ENCODE measurements at places on chromosomes 13 and 19. TPM values are rescaled to one million over a fixed set of nuclear protein-coding genes. Genes with fewer than 3 reads are reported as not detected.

Gene GPR12
- total RNA-seq = not detected

Gene SMARCA4
- total RNA-seq = 77.0 TPM

Gene ABHD17A
- 93.4 TPM for total RNA-seq

Gene DBP
- 1.4 TPM for total RNA-seq

Gene ZGLP1
- total RNA-seq = 0.13 TPM

Gene URAD
- total RNA-seq = not detected

Gene RFC3
- total RNA-seq = 8.5 TPM

Gene COL4A2
- total RNA-seq = 1,224 TPM

Gene F10
- not detected for total RNA-seq

Gene ONECUT3
- total RNA-seq = not detected

Gene ZNF284
- 2.4 TPM for total RNA-seq

Gene RYR1
- total RNA-seq = not detected

Gene TNFSF13B
- 1.0 TPM for total RNA-seq

Gene TEX29
- total RNA-seq = 0.13 TPM

GRCh38 chr19:11421371-11422098 is 2.4 kb upstream of the RGL3 start:
- DNase-seq = no peak

GRCh38 chr19:18419195-18419698 is at the start of gene SSBP4:
SSBP4 (plus strand) TSS chr19:18419398; CDS start chr19:18419649, 251 bp downstream.
- no peak for DNase-seq

- no peak for DNase-seq
These were observed 1030.4 kb downstream of the SLITRK5 start for GRCh38 chr13:88701551-88701950.

- DNase-seq = peak; percentile 66
These were observed 515.0 kb downstream of the TBC1D4 start for GRCh38 chr13:74966814-74967424.

GRCh38 chr13:40981949-40982348 is 37.2 kb downstream of the ELF1 start:
- DNase-seq = peak; percentile 35

DNA sequence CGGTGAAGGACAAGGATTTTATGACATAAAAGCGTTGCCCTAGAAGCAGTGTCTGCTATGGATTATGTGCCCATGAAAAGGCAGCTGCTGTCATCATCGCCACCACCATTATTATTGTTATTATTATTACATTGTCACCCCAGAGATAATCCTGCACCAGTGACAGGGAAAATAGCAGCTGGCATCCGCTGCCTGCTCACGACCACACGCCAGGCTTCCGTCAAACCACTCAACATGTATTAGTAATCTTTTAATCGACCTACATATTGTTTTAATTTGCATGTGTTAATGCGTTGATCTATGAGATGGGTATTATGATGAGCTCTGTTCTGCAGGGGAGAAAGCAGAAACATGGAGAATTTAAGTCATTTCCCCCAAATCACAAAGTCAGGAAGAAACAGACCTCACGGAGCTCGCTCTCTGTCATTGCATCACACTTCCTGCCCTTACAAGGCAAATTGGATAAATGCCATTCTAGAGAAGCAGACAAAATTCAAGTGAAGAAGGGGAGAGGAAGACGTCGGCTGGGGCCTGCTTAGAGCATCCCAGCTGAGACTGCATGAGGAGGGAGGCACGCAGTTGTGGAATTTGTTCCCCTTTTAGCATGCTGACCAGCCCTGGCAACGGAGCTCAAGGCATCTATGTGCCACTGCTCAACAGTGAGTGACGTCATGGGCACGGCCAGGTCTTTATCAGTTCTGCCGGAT is at the start of gene FFAR3:
Gene FFAR3 (plus strand): TSS at position 594 of the 707 bp plus-strand sequence. CDS start 431 bp downstream, outside the sequence.
- peak; percentile 33 for DNase-seq

GRCh38 chr19:6800991-6801484 is 28.5 kb downstream of the VAV1 start:
- peak; percentile 53 for DNase-seq

GRCh38 chr19:36687214-36688056 is at the start of gene ZNF567:
ZNF567 (plus strand) TSS chr19:36687612; CDS start chr19:36694868, 7,256 bp downstream.
- peak; percentile 91 for DNase-seq

GRCh38 chr13:112877539-112877938 is 91.5 kb upstream of the MCF2L start:
- no peak for DNase-seq

DNA sequence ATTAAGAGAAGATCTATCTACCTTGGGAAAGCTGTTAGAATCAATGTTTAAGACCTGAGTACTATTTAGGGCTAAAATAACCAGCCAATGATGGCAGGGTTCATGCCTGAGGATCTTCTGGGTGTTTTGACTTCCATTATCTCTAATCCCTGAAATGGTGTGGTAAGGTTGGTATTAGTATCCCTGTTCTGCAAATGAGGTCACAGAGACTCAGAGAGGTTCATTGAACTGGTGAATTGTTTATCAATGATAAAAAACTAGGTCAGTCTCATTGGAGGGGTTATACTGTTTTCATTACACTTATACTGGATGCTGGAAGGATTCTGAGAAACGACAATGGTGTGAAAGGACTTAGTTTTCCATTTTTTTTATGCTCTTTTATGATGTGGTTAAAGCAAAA is 264.8 kb downstream of the KLF5 start:
- DNase-seq = no peak

DNA sequence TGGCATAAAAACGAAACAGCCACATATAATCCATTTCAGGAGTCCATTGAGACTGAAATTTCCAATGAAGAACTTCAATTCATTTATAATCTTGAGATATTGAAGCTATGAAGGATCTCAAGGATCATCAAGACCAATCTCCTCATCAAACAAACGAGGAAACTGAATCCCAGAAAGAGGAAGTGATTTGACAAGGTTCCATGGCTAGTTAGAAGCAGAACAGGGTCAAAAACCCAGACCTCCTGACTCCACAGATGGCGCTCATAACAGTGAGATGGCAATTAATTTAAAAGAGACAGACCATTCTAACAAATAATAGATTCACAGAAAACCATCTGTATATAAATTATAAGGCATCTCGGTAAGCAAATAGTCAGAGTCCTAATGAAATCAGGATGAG is 229.7 kb downstream of the KCTD12 start:
- DNase-seq = no peak

DNA sequence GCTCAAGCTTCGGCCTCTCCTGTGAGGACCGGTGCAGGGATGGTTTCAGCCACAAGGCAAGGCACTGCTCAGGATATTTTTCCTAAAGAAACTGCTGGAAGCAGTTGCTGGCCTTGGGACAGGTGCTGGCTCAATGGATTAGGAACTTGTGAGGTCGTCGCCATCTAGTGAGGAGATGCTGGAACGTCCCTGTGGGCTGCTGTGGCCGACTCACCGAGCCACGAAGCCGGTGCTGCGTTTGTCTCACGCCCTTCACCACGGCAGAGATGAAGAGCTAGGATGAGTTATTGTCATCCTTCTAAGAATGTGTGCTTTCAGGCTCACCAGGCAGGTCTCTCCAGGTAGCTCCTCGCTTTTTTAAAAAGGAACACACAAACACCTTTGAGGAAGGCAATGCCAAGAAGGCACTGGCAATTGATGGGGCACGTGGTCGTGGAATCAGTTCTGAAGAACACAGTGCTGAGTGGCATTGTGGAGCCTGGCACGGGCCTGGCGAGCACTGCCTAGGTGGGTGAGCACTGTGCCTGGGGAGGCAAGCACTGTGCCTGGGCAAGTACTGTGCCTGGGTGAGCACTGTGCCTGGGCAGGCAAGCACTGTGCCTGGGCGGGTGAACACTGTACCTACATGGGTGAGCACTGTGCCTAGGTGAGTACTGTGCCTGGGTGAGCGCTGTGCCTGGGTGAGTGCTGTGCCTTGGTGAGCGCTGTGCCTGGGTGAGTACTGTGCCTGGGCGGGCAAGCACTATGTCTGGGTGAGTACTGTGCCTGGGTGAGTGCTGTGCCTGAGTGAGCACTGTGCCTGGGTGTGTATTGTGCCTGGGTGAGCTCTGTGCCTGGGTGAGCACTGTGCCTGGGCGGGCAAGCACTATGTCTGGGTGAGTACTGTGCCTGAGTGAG is 140.4 kb downstream of the TEX29 start:
- DNase-seq = no peak

GRCh38 chr13:79621449-79621848 is 140.5 kb downstream of the NDFIP2 start:
- no peak for DNase-seq

- no peak for DNase-seq
These were observed 513.1 kb downstream of the SLITRK6 start for GRCh38 chr13:85286081-85286480.

DNA sequence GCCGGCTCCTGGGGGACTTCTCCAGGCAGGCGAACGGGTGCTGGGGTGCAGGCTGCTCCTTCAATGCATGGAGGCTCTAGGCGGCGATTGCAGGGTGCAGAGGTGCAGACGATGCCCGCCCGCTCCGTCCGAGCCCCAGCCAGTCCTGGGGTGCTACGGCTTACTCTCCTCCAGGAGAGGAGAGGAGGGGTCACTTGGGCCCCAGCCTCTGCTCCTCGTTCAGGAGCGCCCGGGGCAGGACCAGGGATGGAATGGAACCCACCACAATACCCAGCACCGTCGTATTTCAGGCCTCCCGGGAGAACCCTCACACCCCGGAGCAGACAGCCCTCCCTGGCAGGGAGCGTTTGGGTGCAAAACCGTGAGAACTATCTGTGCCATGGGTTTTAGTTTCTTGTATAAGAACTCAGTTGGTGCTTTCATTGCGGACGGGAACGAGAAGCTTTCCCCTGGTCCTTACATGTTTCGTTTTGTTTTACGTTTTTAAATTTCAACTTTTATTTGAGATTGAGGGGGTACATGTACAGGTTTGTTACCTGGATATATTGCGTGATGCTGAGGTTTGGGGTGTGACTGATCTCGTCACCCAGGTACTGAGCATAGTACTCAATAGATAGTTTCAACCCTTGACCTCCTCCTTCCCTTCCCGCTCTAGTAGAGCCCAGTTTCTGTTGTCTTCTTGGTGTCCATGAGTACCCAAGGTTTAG is 46.8 kb downstream of the ARHGEF18 start:
- DNase-seq = no peak

- no peak for DNase-seq
These were observed 225.6 kb upstream of the OBI1 start for GRCh38 chr13:78884571-78884970.

- no peak for DNase-seq
These were observed 130.7 kb downstream of the STK24 start for GRCh38 chr13:98446234-98446621.

GRCh38 chr13:23716401-23716800 is 146.2 kb downstream of the TNFRSF19 start:
- DNase-seq = no peak

DNA sequence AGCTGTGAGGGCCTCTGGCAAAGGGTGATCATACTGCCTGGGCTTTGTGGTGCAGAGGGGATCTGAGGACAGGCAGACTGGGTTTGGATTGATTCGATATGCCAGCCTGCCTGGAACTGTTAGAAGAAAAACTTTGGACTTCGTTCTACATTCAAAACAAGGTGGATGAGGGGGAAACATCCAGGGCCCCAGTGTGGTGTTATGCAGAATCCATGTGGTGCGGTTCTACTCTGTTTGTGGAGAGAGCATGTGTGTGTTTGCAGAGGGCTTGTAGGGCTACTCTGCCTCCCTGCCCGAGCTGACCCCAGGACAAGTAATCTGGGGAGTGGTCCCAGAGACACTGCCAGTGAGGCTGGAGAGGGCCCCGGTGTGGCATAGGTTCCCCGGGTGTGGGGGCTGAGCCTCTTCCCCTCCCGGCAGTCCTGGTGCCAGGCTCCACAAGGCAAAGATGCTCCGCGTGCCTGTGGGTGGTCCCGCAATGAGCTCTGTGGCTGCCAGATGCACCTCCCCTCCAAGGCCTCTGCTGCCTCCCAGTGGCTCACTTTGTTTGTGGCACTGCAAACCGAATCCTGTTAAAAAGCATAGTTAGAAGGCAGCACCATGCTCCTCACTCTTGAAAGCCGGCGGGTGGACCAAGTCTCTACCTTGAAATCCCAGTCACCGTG is 22.3 kb upstream of the TFDP1 start:
- DNase-seq = peak; percentile 61

GRCh38 chr13:49060678-49061387 is 85.1 kb downstream of the FNDC3A start:
- no peak for DNase-seq

DNA sequence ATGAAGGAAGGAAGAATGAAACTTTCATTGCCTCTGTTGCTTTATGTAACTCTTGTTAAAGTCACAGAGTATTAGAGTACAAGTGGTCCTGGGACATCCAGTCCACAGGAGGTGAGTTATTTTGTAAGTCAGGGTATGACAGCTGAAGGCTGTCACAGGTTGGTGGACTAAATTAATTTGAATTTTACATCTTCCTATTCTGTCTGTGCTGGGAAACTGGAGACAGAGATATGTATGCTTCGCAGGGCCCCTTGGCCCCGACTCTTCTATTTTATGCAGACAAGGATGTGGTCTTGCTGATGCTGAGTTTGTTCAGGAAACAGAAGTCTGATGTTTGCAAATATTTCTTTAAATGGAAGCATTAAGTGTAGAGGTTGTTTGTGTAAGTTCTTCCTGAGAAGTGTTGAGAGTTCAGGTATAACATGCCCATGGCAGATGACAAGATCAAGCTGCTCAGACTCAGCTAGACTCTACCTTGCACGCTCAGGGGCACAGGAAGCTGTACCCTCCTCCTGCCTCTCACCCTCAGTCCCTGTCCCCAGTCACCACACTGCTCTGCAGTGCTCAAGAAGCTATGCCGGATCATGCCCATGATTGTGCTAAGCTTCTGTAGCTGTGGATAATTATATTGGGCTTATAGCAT is 23.4 kb downstream of the RASL11A start:
- DNase-seq = no peak

- no peak for DNase-seq
These were observed 79.8 kb downstream of the TNFSF13B start for GRCh38 chr13:108349269-108349668.

DNA sequence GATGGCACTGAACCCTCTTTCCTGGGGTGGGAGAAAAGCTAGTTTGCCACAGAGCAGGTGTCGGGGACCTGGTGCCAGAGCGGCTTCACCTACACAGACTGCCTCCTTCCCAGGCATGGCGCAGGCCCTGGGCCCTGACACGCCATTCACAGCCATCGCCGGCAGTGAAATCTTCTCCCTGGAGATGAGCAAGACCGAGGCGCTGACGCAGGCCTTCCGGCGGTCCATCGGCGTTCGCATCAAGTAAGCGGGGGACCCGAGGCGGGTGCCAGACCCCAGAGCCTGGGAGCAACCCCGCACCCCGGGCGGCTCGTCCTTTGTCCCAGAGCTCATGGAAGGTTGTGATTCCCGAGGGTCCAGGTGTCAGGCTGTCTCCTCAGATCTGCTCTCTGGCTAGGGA is 10.0 kb downstream of the LHB start:
- DNase-seq = no peak

GRCh38 chr13:88729605-88730004 is 1058.4 kb downstream of the SLITRK5 start:
- no peak for DNase-seq

- no peak for DNase-seq
These were observed 3.2 kb downstream of the ATP4B start for GRCh38 chr13:113654591-113655345.

DNA sequence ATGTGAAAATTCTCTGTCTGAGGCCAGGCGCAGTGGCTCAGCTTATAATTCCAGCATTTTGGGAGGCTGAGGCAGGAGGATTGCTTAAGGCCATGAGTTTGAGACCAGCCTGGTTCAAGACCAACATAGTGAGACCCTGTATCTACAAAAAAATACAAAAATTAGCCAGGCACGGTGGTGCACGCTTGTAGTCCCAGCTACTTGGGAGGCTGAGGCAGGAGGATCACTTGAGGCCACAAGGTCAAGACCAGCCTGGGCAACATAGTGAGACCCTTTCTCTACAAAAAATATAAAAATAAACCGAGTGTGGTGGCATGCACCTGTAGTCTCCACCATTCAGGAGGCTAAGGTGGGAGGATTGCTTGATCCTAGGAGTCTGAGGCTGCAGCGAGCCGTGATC is 2.2 kb upstream of the FCGBP start:
- DNase-seq = no peak
